Placental pericyte (primary cell): ENCODE measurements at places on chromosomes 12 and 14. TPM values are rescaled to one million over a fixed set of nuclear protein-coding genes. Genes with fewer than 3 reads are reported as not detected.

The PIWIL1 gene
- not detected in 2 replicates for total RNA-seq

The TRIAP1 gene
- total RNA-seq = 16.2 and 27.6 TPM in 2 replicates

The IPO8 gene
- 24.9 and 25.5 TPM in 2 replicates for total RNA-seq

The TMPRSS12 gene
- not detected in 2 replicates for total RNA-seq

The ZNF641 gene
- 8.7 and 16.6 TPM in 2 replicates for total RNA-seq

The KITLG gene
- 18.8 and 38.1 TPM in 2 replicates for total RNA-seq

The TAS2R42 gene
- not detected in 2 replicates for total RNA-seq

The GDF3 gene
- not detected in 2 replicates for total RNA-seq

The VDR gene
- 23.9 and 57.3 TPM in 2 replicates for total RNA-seq

The NGB gene
- total RNA-seq = not detected in 2 replicates
